ENCODE measurements at places on chromosomes 4 and X.

- no peak for DNase-seq
Measured at GRCh38 chr4:120544838-120545237, 377.7 kb downstream of the PRDM5 start.

GRCh38 chrX:104108955-104109354 is 3.4 kb upstream of the ZCCHC18 start:
- DNase-seq, result no peak

DNA sequence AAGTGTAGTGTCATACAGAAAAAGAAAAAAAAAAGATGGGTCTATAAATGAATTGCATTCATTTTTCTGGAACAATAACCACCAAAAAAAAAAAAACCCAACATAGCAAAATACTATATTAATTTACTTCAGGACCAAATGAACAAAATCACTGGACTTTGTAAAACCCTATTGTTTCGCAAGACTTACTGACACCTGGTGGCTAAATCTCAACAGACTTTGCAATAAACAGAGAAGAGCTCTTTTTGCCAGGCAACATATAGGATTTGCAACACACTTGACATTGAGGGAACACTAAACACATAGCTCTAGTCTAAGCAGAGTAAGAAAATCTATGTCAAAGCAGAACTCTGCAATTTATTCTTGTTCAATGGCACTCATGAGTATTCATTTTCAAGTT is 990.2 kb downstream of the STPG2 start:
- DNase-seq, result no peak

- DNase-seq, result no peak
Measured at GRCh38 chr4:147843162-147843561, 111.3 kb downstream of the ARHGAP10 start.

DNA sequence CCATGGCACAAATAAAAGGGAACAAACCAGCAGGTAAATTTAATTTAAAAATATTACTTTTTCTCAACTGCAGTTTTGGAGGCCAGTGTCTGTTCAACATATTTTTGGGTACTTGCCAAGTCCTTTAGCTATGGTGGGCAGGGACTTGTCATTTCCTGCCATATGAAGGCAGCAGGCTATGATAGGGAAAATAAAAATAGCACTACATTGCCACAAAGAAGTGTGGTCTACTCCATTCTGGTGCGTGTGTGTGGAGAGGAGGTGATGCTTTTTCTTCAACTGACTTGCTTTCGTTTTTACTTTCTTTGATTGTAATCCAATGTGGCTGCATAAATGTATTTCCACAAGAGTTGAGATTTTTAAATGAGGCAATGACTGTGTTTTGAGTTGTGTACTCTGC is 17.2 kb downstream of the GPR174 start:
- no peak for DNase-seq
